Suprapubic skin (tissue), 4 donors: ENCODE measurements at places on chromosomes 7 and 10.
A peak's percentile ranks its signal among the peaks of the same experiment; 100 is the strongest.

DNA sequence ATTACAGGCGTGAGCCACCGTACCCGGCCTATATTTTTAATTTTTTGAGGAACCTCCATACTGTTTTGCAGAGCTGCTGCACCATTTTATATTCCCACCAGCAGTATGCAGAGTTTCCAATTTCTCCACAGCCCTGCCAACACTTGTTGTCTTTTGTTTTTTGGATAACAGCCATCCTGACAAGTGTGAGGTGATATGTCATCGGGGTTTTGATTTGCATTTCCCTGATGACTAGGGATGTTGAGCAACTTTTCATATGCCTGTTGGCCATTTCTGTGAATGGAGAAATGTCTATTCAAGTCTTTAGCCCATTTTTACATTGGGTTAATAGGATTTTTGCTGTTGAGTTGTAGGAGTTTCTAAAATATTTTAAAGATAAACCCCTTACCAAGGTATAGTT lies 22.2 kb downstream of the ENTPD7 start:
- DNase-seq = no peak

DNA sequence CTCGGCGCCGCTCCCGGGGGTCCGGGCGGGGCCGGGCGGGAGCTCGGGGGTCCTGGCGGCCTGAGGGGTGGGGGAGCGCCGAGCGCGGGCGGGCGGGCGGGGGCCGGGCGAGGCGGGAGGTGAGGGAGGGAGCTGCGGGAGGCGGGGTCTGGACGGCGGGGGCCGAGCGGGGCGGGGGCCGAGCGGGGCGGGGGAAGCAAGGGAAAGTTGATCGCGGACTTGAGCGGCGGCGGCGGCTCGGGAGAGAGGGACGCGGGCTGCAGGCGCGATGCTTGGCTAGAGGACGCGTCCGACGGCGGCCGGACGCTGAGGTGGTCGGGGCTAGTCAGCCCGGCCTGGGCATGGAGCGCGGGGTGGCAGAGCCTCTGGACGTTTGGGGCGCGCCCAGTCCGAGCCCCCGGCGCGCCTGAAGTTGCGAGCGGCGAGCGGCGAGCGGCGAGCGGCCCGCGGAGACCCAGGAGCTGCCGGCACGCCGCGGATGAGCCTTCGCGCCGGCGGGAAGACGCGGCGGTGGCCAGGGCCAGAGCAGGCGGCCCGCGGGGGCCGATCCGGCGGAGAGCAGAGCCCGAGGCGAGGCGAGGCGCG lies at the start of gene CDH23:
Gene CDH23, plus strand, starts transcription at position 210 of the 585 bp plus-strand sequence. CDS start 42,912 bp downstream, outside the sequence.
- no peak for DNase-seq

GRCh38 chr10:132938472-132939339 lies 3.7 kb downstream of the CFAP46 start:
- DNase-seq = peak; percentile 37

DNA sequence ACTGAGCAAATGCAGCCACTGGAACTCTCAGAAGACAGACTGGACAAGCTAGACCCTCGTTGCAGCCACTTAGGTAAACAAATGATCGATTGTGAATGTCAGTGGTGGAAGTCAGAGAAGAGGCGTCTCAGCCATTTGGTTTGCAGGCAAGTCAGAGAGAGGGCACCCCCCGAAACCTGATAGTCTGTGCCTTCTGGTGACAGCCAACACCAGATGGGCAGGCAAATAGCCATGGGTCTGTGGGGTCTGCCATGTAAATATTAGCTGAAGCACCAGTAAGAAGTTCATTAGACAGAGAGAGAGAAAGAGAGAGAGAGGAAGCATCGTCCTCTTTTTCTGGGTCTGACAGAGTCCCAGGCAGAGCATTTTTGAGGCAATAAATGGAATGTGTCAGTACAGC lies 5.4 kb downstream of the PPP1R17 start:
- no peak for DNase-seq

- peak; percentile 86 for DNase-seq
These were observed 20.6 kb upstream of the RHOBTB1 start for GRCh38 chr10:60964257-60965235.

DNA sequence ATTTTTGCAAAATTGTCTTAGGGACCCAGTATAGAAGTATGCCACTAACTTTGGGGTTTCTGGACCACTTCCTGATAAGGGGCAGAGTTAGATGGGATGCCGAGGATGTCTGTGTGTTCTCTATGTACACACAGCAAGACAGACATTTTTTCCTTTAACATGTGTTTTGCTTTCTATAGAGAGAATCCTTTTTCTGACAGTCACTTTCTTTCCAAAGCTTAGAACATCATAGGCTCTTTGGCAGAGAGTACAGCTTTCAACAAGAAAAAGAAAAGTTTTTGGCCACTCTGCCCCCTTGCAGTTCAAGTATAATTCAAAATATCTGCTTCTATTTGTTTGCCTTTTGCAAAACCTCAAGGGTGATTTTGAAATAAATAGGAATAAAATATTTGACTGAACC lies 44.1 kb downstream of the PAPSS2 start:
- DNase-seq = no peak

DNA sequence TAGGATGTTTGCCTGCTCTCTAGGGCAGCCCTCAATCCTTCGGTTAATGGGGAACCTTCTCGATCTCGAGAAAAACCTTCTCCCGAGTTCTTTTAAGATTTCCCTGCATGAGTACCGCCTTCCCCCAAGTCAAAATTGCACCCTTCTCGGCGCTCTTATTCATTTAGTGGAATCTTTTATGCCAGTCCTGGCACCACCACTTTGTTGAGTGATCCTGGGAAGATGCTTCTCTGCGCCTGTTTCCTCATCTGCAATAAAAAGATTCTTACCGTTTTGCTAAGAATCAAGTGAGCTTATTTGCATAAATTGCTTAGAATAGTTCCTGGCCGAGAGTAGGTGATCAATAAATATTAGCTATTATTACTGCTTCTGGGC lies 697 bp downstream of the ARPC1A start:
- no peak for DNase-seq

DNA sequence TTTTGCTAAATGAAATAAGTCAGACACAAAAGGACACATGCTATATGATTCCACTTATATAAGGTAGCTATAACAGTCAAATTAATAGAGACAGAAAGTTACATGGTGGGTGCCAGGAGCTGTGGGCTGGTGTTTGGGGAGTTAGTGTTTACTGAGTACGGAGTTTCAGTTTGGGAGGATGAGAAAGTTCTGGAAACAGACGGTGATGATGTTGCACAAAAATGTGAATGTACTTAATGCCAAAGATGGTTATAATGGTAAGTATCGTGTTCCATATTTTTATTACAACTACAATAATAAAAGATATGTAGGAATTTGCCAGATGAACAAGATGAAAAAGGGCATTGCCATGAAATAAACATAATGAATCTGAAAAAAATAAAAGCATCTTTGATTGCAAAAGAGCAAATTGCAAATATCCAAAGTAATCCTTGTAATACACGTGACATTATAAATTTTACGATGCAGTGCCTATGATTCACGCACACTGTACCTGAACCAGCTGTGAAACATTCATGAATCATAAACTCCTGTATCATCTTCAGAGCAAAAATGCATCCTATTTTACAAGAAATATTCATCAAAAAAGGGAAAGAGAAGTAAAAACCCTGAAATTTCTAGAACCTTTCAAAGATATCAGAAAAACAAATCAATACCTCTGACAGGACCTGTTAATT lies 676.7 kb downstream of the PCDH15 start:
- DNase-seq = no peak

DNA sequence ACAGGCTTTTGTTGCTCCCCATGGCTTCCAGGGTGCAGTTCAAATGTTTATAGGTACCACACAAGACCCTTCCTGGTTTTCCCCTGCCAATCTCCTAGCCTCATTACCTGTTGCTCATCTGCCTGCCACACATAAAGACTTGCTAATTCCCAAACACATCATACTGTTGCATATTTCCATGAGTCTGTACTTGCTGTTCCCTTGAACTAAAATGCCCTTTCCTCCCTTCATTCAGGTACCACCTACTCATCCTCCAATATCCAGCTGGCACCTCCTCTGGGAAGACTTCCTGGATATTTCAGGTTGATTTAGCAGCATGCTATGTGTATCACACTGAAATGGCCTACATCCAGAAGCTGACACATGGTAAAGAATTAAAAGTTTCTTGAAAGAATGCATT lies 206.4 kb upstream of the NFE2L3 start:
- DNase-seq = no peak

DNA sequence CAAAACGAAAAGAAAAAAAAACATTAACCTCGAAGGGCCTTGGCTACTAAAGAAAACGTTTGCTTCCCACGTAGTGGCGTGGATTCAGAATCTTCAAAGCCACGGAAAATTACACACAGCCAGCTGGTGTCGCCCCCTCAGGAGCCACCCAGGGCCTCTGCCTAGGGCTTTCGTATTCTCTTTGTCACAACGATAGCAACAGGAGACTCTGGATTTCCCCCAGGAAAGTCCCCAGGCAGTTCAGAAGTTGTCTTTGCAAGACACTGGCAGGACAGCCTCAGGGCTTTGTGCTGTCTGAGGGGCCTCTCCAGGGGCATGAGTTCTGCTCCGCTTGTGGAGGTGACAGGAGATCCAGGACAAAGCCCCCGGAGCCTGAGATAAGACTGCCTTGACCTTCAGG lies 150.2 kb upstream of the INSYN2A start:
- DNase-seq = no peak

DNA sequence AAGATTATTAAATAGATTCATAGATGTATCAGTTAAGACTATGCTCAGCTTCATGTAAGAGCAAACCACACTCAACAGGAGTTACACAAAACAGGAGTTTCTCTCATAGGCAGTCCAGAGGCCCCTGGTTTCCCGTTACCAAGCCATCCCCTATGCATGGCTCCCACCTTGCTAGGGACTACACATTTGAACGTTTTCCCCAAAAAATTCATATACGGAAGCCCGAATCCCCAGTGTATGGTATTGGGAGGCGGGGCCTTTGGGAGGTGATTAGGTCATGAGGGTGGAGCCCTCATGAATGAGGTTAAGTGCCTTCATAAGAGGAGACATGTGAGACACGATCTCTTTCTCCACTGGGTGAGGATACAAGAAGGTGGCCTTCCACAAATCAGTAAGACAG lies 29.1 kb downstream of the RSU1 start:
- DNase-seq = no peak

DNA sequence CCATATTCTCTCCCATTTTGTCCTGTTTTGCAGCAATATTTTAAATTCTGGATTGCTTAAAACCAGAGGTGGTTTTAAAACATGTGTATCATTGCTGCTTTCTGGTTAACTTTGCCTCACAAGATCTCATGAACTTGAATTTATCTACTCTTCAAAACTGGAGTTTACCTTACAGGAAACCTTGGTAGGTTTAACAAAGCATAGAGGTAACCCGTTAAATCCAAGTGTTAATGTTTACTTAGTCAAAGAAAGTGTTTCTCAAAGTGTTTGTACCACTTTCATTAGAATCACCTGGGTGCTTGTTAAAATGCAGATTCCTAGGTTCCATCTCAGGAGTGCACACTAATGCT lies 44.0 kb upstream of the VDAC2 start:
- no peak for DNase-seq

GRCh38 chr10:112821038-112821437 lies 129.0 kb upstream of the TCF7L2 start:
- DNase-seq = no peak

DNA sequence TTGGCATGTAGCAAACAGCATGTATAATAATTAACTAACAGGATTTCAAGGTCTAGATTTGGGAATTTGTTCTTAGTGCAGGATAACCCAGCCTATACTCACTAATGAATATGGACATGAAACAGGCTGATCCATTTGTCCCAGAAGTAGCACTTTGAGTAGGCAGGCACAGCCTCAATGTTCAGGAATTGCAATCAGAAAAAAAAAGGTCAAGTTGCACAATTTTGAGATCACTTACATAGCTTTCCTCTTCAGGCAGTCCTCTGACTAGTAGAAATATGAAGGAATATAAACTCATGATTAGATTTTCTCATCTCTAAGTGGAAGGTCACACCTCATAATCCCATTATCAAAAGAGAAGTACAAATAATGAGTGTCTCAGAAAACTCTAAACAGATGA lies 921.4 kb upstream of the CELF2 start:
- DNase-seq = no peak

DNA sequence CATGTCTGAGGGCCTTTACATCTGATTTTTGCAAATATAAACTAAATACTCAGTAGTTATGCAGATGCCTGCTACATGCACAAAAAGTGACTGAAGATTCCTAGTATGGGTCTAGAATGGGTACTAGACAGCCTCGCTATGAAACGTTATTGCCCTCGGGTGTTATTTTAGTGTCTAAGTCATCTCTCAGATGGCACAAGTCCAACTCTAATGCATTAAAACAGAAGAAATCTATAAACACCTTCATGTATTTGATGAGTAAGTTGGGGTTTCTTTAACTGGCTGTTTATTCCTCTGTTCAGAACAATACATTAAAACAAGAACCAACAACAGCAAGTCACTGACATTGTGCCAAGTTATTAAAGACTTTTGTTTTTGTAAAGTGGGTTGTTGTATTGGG lies 41.6 kb downstream of the TEX36 start:
- DNase-seq = no peak

DNA sequence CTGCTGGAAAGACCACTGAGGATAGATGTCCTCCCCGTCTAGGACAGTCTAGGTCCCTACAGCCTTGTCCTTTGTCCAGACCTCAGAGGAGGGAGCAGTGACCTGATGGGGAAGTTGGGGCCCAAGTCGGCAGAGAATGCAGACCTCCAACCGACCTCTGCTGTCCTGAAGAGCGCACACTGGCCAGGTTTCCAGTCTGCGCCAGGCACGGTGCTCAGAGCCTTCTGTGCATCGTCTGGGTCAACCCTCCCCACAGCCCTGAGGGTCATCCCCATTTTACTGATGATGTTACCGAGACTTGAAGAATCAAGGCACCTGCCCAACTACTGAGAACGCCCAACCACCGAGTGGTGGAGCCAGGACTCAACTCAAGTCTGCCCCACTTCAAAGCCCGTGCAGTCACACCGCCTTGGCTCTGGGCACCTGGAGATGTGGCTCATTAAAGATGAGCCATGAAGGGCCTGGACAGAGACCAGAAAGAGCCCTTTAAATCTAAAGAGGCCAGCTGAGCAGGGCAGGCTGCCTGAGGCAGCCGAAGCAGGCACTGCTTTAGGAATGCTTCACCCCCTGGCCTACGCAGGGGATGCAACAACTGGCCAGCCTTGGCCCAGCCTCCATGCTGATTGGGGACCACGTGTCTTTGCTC lies 4.4 kb downstream of the ITPRIP start:
- DNase-seq = peak; percentile 50

GRCh38 chr10:111233439-111233838 lies 156.6 kb downstream of the ADRA2A start:
- DNase-seq = no peak

- no peak for DNase-seq
These were observed 102.4 kb downstream of the GATA3 start for GRCh38 chr10:8156918-8157317.
